ENCODE measurements at places on chromosomes 1 and 21.
A peak's percentile ranks its signal among the peaks of the same experiment; 100 is the strongest.

GRCh38 chr1:156492591-156493080 lies 7.9 kb downstream of the MEF2D start:
- DNase-seq, result no peak

GRCh38 chr1:2109581-2110021 lies 59.4 kb downstream of the PRKCZ start:
- DNase-seq, result no peak

- no peak for DNase-seq
Observed at GRCh38 chr1:36222481-36223380, 1.5 kb upstream of the THRAP3 start.

- no peak for DNase-seq
Observed at GRCh38 chr1:49306507-49307070, 529.9 kb upstream of the BEND5 start.

DNA sequence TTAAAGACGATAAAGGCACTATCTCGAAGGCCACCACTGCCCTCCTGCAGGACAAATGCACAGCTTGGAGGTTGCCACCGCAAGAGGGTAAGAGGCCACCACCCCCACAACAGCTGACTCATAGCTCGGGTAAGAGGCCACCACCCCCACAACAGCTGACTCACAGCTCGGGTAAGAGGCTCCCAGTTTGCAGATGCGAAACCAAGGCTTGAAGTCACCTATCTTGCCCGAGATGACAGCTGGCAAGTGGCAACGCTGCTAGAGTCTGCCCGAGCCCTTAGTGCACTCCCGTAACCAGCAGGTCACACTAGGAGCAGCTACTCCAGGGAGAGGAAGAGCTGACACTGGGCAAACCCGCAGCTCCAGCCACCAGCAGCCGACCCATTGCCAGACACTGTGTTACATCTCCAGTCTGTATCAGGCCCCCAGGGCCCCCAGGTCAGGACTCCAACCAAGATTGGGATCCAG lies 17.1 kb upstream of the SPSB1 start:
- DNase-seq, result peak; percentile 82

- no peak for DNase-seq
Observed at GRCh38 chr1:94299627-94300553, 62.5 kb upstream of the ARHGAP29 start.

DNA sequence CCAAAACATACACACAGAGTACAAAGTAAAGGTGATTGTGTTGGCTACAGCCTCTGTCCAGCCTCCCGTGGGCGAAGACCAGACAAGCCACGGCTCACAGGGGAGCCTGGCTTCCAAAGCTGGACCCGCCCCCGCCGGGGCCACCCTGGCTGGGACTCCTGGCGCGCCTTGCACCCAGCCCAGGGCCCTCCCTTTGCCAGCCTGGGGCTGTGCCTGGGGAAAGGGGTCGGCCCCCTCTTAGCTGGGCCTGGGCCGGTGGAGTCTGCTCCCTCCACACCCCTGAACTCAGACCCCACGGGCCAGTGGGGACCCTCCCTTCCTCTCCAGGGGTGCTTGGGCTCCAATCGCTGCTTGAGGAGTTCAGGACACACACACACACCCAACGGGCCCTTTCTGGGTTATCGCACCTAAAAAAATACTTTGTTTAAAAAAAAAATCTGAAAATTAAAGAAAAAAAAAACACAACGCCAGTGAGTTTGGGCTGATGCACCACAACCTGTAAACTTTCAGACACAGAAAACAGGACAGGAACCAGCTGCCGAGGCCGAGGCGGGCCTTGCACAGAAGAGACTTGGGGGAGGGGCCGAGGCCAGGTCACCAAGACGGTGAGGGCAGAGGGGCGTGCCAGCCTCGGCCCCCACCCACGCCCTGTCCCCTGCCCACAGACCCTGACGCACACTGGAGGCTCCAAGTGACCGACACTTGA lies 56.3 kb downstream of the KCNAB2 start:
- DNase-seq, result peak; percentile 46

GRCh38 chr1:172085317-172085716 lies 244.0 kb downstream of the DNM3 start:
- no peak for DNase-seq

- DNase-seq, result peak; percentile 92
Observed at GRCh38 chr1:232950197-232951176, at the start of gene NTPCR. Gene NTPCR (plus strand): TSS chr1:232950611. CDS start chr1:232950711, 100 bp downstream.

GRCh38 chr1:96072021-96072420 lies 649.6 kb upstream of the PTBP2 start:
- no peak for DNase-seq

- DNase-seq, result peak; percentile 28
Observed at GRCh38 chr1:41547781-41548560, 63.5 kb upstream of the EDN2 start.

GRCh38 chr1:234916840-234917239 lies 211.8 kb downstream of the TOMM20 start:
- DNase-seq, result no peak

- DNase-seq, result no peak
Observed at GRCh38 chr1:62428351-62428750, 8.5 kb upstream of the USP1 start.

- no peak for DNase-seq
Observed at GRCh38 chr1:183159960-183160359, 26.1 kb upstream of the LAMC2 start.

DNA sequence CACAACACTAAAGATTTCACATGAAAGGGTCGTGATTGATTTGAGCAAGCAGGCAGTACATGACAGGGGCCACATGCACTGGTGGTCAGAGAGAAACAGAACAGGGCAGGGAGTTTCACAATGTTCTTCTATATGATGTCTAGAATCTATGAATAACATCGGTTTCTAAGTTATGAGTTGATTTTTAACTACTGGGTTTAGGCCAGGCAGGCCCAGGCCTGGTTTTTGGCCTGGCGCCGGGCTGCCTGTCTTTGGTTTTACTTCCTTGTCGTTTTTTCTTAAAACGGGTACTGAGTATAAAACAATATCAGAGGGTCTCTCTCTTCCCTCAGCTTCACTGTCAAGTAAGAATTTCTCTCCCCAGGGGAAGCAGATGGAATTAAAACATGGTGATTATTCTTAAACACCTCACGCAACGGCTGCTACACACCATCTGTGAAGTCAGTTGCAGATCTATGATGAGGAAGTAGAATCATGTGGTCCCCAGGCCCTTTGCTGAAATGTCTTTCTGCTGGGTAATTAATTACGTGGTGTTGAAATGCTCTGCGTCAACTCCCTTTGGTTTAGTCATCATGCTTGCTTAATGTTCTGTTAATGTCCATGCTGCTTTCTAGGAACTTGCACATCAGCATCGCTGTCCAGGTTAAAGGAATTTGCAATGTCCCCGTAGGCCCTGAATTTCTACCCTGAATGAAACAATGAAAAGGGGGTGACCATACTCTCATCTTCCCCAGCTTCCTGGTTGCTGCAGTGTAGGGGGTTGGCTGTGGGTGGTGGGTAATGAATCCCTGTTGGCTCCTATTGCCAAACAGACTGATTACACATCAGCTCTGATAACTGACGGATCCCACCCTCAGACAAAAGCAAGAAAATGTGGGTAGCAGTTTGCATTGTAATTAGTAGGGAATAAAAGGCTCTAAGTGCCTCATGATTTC lies 70.3 kb downstream of the SERINC2 start:
- DNase-seq, result peak; percentile 94

DNA sequence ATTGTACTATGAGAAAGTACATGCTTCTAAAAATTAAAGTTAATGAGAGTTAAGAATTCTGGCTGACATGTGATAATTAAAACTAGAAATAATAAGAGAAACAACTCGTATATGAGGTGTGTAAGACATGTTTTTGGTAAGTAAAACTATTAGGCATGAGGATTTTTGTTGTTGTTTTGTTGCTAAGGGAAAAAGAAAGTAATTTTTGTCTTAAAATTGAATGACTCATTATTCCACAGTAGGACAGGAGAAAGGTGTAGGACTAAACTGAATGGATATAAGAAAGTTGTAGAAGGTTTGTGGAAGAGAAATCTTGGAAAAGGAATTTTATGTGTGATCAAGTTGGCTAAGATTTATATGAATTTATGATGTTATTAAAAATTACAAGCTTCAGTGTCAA lies 54.8 kb downstream of the TBX19 start:
- DNase-seq, result peak; percentile 62

DNA sequence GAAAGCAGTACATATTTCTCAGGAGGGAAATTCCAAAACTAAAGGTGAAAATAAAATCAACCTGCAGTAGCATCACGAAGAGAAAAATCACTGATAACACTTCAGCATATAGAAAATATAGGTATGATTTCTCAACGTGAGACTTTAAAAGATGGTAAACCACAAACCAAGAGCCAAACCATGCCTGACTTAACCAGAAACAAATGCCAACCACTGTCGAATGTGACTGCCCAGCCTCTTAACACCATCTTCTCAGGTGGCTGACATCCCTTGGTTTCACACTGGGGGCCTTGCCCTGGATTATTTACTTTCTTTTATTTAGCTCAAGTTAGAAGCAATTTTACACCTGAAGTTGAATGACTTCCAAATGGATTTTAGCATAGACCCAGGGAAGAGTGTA lies 10.1 kb downstream of the HMGCS2 start:
- no peak for DNase-seq

GRCh38 chr1:30516485-30516858 lies 206.9 kb downstream of the MATN1 start:
- DNase-seq, result no peak

GRCh38 chr1:1939296-1940122 lies 20.4 kb upstream of the TMEM52 start:
- DNase-seq, result no peak

- no peak for DNase-seq
Observed at GRCh38 chr1:158554352-158554751, at the start of gene OR6Y1. Gene OR6Y1 (minus strand): TSS chr1:158554405. CDS start chr1:158548105, 6,300 bp downstream.

DNA sequence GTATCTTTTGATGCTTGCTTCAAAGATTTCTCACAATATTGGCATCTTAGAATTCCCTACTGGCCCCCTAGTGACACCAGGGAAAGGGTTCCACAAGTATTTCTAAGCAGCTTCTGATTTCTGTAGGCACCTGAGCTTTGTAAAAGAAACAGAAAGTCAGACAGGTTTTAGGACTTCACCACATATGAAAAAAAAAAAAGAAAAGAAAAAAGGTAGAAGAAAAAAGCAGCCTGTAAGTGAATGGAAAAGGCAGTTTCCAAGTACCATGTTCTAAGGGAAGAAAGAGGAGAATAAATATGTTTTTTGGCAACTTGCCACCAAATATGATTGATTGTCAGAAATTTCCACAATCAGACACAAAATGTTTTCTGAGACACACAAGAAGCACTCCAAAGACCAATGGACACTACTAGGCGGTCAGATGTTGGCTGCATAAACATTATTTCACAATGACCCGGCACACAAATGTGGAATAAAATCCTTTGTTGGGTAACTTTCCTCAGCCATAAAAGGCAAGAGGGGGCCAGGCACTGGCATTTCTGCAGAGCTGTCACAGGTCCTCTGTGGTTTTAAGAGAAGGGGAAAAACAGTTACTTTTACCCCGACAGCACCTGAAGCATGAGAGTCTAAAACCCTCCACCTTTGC lies 12.7 kb upstream of the CPLANE2 start:
- peak; percentile 42 for DNase-seq

DNA sequence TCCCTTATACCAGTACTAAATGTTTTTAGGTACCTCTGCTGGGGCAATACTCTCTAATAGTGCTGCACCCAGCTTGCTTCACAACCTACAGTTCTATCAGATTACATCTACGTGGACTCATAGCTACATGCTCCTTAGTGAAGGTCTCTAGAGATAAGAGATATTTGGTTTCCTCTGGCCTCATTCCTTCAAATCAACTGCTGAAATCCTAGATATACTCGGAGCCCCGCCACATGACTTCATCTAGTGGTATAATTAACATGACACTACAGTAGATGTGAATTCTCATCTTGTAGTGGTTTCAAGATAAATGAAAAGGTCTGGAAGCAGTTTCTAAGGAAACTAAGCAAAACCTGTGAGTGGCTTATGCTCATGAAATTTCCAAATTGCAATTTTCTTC lies 115.4 kb downstream of the SMYD2 start:
- no peak for DNase-seq

GRCh38 chr1:42266253-42267135 lies 68.5 kb downstream of the FOXJ3 start:
- no peak for DNase-seq

DNA sequence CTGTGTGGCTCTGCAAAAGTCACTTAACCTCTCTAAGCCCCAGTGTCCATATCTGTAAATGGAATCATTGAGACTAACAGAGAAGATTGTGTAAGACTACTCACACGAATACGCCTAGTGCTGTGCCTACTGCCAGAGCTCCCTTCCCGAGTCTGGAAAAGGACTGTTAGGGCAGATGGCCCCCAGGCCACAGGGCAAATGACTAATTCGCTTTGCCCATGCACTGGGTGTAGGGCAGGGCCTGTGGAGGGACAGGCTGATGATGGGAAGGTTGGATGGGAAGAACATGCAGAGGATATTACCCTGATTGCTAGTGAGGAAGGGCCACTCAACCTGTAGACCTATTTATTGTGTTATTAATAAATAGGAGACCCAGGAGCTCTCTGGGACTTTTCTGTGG lies 4.2 kb upstream of the GPR61 start:
- no peak for DNase-seq

DNA sequence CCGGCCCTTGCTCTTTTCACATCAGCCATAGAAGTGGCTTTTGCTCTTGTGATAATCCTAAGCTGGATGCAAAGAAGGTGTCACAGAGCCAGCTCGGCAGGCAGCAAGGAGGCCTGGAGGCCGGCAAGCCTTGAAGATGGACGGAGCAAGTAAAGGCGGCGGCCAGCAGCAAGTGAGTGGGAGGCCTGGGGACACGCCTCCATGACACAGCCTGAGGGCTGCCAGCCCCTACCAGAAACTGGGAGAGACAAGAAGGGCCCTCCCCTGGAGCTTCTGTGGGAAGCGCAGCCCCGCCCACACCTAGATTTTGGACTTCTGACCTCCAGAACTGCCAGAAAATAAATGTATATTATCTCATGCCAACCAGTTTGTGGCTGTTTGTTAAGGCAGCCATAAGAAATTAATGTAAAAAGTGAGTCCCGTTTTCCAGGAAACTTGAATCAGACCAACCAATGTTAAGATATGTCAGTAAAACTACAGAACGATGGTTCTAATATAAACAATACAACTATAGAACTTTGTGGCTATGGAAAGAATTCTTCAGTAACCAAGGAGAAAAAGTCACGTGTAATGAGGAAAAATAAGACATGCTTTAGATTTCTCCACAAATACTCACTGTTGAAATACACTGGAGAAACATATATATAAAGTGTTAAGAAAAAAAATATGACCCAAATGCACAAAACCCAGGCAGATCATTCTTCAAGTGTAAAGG lies 49.9 kb downstream of the BACE2 start:
- no peak for DNase-seq

- DNase-seq, result no peak
Observed at GRCh38 chr1:211336161-211336560, 9.5 kb downstream of the TRAF5 start.

- peak; percentile 39 for DNase-seq
Observed at GRCh38 chr1:225911191-225912130, 12.6 kb downstream of the PYCR2 start.

- peak; percentile 67 for DNase-seq
Observed at GRCh38 chr1:207815913-207816291, 64.0 kb downstream of the CD46 start.

- peak; percentile 53 for DNase-seq
Observed at GRCh38 chr1:168637350-168637991, 61.1 kb downstream of the XCL1 start.

Measured in common myeloid progenitor, CD34-positive (primary cell).